ENCODE measurements at places on chromosomes 1 and 21. TPM values are rescaled to one million over a fixed set of nuclear protein-coding genes. Genes with fewer than 3 reads are reported as not detected.
A peak's percentile ranks its signal among the peaks of the same experiment; 100 is the strongest.

The TCP10L gene
- 0.09 TPM for polyA plus RNA-seq

The PRUNE1 gene
- polyA plus RNA-seq, result 9.6 TPM

The HFM1 gene
- polyA plus RNA-seq, result 0.15 TPM

The FGGY gene
- polyA plus RNA-seq, result 5.6 TPM

The CNIH3 gene
- 3.1 TPM for polyA plus RNA-seq

The LORICRIN gene
- polyA plus RNA-seq, result not detected

The AGMAT gene
- 0.26 TPM for polyA plus RNA-seq

DNA sequence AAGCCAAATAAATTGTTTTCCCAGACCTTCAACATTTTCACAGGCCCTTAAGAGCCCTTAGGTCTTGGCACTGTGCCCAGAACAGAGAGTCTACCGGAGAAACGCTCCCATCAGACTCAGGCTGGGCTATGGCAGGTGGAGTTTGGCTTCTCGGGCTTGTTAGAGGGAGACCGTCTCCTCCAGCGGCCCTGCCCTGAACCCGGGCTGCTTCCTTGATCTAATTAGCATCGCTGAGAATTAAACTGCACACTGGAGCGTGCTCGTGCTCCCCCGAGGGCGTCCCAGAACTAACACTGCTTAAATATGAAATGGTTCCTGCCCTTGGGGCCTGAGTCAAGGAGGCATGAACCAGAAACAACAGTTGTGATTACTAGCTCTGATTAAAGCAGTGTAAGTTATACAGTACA lies 634.4 kb downstream of the MATN1 start:
- H3K4me1 ChIP-seq, result peaks cover 15% of the 10 kb centered on the region
- DNase-seq, result no peak
- H3K27ac ChIP-seq, result no peak overlapping the region
- H3K4me3 ChIP-seq, result no peak overlapping the region
- no peaks in the 10 kb centered on the region for H3K27me3 ChIP-seq

- H3K27me3 ChIP-seq, result peaks cover 11% of the 10 kb centered on the region
- no peaks in the 10 kb centered on the region for H3K36me3 ChIP-seq
- H3K4me3 ChIP-seq, result no peak overlapping the region
- H3K27ac ChIP-seq, result no peak overlapping the region
- DNase-seq, result no peak
These were observed 1.2 kb downstream of the RXRG start for GRCh38 chr1:165443539-165444311.

DNA sequence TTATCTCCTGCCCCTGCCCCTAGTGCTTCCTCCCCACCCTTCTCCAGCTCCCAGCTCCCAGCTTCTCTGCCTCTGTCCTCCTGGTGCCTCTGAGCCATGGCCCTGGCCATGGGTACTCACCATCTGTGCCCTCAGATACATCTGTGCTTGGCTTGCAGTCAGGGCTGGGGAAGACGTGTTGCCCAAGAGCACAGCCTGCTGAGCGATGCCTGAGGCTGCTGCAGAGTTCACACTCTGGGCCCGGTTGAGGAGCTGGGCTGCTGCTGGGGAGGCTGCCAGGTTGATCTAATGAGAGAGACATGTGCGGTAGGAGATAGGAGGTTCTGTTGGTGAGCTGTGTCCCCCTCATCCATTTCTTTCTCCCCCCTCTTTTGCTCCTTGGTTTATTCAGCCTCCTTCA lies 49.4 kb upstream of the A3GALT2 start:
- H3K27me3 ChIP-seq, result no peaks in the 10 kb centered on the region
- no peak overlapping the region for H3K4me3 ChIP-seq
- DNase-seq, result peak; percentile 77
- peaks cover 30% of the 10 kb centered on the region for H3K4me1 ChIP-seq
- H3K36me3 ChIP-seq, result peaks cover 10% of the 10 kb centered on the region
- no peak overlapping the region for H3K27ac ChIP-seq

DNA sequence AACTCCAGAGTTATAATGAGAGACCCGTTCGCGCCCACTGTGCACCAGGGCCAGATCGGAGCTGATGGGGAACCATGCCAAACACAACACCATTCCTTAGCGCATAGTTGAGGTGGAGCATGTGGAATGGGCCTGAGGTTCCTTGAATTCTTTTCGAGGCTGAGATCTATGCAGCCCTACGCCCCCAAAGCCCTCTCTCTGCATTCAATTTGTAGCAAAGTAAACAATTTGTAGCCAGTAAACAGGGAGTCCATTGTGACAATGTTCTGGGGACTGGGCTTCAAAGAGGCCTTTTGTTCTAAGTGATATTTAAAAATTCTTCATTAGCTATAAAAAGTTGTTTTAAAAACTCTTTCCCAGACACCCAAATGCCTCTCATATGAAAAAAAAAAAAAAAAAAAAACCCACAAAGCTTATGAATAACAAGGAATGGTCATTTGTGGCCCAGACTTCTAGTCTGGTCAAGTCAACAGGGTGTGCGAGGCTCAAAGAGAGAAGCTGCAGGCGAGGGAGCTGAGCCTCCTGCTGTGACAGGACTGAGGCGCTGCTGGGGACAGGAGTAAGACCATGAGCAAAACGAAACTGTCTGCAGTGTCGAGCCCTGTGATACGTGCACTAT lies 30.6 kb upstream of the KCNE2 start:
- no peak overlapping the region for H3K4me3 ChIP-seq
- no peaks in the 10 kb centered on the region for H3K36me3 ChIP-seq
- peak; percentile 25 for DNase-seq

GRCh38 chr1:184582411-184582810 lies 172.2 kb downstream of the EDEM3 start:
- DNase-seq, result no peak
- H3K27me3 ChIP-seq, result no peaks in the 10 kb centered on the region
- H3K36me3 ChIP-seq, result no peaks in the 10 kb centered on the region
- no peak overlapping the region for H3K27ac ChIP-seq
- H3K4me3 ChIP-seq, result no peak overlapping the region
- no peaks in the 10 kb centered on the region for H3K4me1 ChIP-seq

DNA sequence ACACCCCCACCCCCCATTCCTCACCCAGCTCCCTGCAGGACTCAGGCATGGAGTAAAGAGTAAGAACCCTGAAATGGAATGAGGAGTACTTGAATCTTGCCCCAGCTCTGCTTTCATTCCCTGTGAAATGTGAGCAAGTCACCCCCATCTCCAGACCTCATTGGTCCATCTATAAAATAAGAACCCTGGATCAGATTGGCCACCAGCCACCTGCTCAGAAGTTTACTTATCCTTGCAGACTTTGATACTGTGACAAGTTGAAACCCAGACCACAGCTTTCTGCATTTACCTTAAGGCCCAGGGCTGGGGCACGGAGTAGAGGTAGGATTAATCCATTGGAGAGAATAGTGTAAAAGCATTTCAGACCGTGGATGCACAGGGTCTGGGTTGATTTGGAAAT lies 2.2 kb downstream of the KISS1 start:
- no peaks in the 10 kb centered on the region for H3K36me3 ChIP-seq
- H3K27ac ChIP-seq, result no peak overlapping the region
- H3K27me3 ChIP-seq, result no peaks in the 10 kb centered on the region
- H3K4me3 ChIP-seq, result no peak overlapping the region
- DNase-seq, result no peak
- H3K4me1 ChIP-seq, result peaks cover 38% of the 10 kb centered on the region

DNA sequence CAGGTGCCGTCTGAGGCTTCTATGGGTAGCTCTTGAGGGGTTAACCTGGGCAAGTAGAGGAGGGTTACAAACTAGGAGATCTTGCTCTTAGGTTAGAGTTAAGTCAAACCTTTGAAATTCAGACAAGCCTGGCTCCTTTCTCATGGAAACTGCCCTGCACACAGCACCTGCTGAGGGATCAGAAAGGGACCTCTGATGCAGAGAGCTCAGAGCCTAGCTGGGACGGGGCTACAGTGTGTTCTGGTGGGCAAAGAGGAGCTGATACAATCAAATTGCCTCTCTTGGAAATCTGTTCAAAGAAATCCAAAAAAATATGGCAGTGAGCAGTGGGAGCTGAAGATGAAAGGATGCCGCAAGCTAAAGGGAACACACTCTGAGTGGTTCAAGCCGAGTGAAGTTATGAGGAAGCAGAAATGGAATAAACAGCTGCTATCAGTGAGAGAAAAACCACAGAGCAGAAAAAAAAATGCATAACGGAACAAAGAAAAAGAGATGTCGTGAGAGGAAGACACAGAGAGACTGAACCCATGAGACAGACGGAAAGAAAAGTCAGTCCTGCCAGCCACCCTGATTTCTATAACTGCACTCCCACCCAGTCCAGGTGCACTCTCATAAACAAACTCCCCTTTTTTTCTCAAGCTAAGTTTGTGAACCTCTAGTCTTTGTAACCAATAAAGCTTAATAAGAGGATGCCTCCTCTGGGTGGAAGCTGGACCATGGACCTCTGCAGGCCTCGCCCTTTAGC lies 26.6 kb downstream of the PAFAH2 start:
- peaks cover 31% of the 10 kb centered on the region for H3K36me3 ChIP-seq
- H3K27ac ChIP-seq, result no peak overlapping the region
- no peaks in the 10 kb centered on the region for H3K4me1 ChIP-seq

GRCh38 chr1:151891512-151891911 lies 17.8 kb downstream of the THEM4 start:
- no peak overlapping the region for H3K27ac ChIP-seq
- H3K27me3 ChIP-seq, result no peaks in the 10 kb centered on the region
- H3K4me1 ChIP-seq, result peaks cover 2% of the 10 kb centered on the region
- H3K36me3 ChIP-seq, result peaks cover 8% of the 10 kb centered on the region

- H3K27me3 ChIP-seq, result peaks cover 5% of the 10 kb centered on the region
- no peak overlapping the region for H3K4me3 ChIP-seq
- no peaks in the 10 kb centered on the region for H3K4me1 ChIP-seq
- no peak for DNase-seq
- no peaks in the 10 kb centered on the region for H3K36me3 ChIP-seq
- no peak overlapping the region for H3K27ac ChIP-seq
These were observed 26.8 kb downstream of the TP73 start for GRCh38 chr1:3679098-3679555.

DNA sequence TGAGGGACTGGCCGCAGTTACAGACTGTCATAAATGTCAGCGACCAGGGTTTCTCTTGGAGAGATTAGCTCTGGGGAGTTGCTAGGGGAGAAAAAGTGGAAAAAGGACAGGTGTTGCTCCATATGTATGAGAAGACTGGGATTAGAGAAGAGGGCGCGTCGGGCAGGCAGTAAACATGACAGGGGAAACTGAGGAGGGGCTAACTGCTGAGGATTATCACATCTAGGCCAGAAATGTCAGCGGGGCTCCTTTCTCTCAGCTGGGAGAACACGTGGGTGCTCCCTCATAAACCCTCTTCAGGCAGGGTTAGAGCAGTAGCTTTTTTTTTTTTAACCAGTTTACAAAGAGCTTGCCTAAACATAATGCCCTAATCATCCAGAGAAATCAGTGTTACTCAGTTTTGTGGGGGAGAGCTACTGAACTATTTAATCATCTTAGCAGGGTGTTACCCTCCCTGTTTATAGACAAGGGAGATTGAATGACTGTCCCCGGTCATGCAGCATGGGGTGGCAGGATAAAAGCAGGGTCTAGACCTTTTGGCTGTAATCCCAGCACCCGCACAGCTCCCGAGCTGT lies 35.2 kb downstream of the ELAPOR1 start:
- no peak overlapping the region for H3K4me3 ChIP-seq
- no peaks in the 10 kb centered on the region for H3K27me3 ChIP-seq
- H3K4me1 ChIP-seq, result peaks cover 3% of the 10 kb centered on the region
- H3K36me3 ChIP-seq, result no peaks in the 10 kb centered on the region
- no peak overlapping the region for H3K27ac ChIP-seq
- no peak for DNase-seq
